ENCODE measurements at places on chromosomes 12 and 14. TPM values are rescaled to one million over a fixed set of nuclear protein-coding genes. Genes with fewer than 3 reads are reported as not detected.

DNA sequence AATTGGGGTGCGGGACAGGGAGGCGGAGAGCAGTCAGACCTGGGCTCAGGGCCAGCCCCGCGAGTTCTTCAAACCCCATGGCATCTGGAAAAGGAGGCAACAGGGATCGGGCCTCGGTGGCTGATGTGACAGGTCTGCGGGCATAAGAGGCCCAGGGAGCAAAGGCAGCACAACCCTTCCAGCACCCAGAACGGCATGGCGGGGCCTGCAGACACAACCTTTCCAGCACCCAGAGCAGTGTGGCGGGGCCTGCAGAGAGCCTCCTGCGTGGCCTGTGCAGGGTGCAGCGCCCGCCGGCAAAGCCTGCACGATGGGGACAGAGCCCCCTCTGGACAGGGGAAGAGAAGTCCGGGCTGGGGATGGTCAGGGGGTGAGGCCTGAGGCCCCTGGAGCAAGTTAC, 26.2 kb upstream of the TRAF3 start:
- no peak for DNase-seq

DNA sequence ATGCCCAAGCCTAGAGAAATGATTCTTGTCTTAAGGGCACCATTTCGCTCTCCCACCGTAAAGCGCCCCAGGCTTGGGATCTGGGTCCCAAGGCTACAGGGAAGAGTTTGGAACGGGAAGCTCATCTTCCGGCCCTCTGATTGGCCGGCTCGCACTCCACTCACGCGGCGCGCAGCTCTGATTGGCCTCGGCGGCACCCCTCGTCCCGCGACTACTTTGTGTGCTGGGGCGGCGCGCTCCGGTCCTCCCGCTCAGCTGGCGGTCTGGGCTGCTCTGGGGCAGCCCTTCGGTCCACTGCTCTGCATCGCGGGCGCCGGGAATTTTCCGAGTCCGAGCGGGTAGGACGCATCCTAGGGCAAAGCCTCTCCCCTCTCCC, 886 bp upstream of the FUT8 start:
- DNase-seq = peak; percentile 91

DNA sequence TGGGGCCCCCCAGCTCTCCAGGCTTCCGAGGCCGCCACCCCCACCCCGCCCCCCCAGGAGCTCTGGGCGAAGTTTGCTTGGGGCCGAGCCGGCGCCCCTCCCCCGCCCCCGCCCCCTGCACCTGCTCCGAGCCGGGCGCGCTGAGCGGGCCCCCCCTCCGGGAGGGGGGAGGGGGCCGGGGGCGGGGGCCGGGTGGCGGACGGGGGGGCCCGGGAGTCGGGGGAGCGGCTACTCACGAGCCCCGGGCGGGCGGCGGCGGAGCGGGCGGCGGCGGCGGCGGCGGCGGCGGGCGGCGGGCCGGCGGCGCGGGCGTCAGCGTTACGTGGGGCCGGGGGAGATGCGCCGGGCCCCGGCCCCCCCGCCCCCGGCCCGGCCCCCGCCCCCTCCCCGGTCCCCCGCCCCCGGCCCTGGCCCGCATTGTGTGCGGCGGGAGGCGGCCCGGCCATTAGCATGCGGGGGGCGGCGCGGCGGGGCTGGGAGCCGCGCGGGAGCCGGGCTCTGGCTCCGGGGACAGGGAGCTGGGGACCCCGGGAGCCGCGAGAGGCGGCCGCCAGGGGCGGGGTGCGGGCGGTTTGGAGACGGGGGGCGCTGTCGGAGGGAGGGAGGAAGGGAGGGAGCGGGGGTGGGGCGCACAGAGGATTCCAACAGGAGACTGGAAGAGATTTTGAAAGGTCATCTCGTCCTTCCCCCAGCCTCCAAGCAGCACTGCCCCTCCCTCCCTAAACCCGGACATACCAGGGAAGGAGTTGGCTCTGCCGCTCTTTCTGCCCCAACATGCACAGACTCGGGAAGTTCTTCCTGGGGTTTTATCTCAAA, at the start of gene ZNF219:
ZNF219 (minus strand) TSS at position 580 of the 816 bp plus-strand sequence. CDS start 5,064 bp downstream, outside the sequence.
- peak; percentile 66 for DNase-seq

RFX4 gene
- 25.9 TPM for total RNA-seq

BAZ2A gene
- 32.8 TPM for total RNA-seq

DNA sequence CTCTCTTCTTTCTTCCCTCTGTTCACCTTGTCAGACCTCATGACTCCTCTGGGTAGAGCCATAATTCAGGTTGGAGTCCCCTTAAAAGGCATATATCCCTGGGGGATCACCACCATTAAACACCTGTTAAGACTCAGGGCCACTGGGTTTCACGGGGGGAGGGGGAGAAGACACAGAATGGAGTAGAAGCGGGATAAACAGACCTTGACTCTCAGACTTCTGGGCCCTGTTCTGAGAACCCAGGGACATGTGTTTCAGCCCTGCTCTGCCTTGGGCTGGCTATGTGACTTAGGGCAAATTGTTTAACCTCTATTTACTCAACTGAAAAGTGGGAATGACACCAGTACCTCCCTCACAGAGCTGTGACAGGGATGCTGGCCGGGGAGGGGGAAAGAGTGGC, 4.6 kb downstream of the CDH24 start:
- no peak for DNase-seq

- no peak for DNase-seq
Observed at GRCh38 chr12:132238884-132239283, 90.5 kb downstream of the GALNT9 start.

DNA sequence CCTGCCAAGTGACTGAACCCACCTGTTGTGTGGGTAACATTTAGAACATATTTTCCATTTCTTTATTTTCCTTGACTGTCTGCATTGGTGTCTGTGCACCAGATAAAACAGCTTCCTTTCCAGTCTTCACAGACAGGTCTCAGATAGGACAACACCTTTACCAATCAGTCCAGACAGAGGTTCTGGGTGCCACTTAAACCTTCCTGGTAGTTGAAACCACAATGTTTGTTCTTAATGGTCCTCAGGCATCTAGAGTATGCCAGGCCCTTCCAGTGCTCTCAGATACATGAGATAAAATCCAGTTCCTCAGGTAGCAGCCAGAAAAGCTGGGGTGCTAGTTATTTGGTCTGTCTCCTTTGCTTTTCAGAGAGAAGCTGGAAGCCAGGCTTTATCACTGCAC, 7.0 kb upstream of the CLEC2D start:
- no peak for DNase-seq

DNA sequence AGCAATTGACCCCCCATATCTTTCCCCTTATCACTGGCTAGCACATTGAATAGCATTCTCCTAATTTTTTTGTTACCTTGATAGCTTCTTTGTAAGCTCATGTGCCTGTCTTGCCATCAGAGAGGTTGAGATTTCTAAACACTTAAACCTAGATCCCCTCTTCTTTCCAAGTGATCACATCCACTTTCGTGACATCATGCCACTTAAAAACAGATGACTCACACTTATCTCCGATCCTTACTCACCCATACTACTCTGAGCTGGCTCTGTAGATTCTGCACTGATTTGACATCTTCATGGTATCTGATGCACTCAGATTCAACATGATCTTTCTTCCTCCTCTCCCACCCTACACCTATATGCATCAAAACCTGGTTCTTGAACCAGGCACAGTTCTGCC, 10.5 kb downstream of the GPR137C start:
- DNase-seq = no peak

UNC79 gene
- total RNA-seq = 50.0 TPM

HHIPL1 gene
- total RNA-seq = 4.3 TPM

ACRBP gene
- total RNA-seq = 1.7 TPM

DNA sequence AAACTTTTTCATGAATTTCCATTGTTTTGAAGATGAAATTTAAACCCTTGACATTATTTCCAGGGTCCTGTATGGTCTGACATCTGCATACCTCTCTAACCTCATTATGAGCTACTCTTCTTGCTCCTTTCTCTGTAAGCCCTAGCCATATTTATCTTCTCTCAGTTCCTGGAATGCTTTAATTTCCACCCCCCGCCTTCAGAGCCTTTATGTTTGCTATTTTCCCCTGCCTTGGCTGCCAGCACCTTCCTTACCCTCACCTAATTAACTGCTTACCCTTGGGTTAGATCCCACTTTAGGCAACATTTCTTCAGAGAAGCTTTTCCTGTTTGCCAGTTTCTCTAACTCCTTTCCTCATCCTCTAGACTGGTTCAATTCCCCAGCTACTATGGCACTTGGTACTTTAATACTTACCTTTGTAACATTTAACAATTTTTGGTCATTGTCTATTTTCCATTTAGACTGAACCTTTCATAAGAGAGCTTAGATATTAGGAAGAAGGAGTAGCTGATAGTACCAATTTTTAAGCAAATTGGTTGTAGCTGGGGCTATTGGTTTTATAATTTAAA, 6.0 kb downstream of the STYX start:
- no peak for DNase-seq

- no peak for DNase-seq
Observed at GRCh38 chr12:113002155-113002554, 23.8 kb downstream of the OAS2 start.

DNA sequence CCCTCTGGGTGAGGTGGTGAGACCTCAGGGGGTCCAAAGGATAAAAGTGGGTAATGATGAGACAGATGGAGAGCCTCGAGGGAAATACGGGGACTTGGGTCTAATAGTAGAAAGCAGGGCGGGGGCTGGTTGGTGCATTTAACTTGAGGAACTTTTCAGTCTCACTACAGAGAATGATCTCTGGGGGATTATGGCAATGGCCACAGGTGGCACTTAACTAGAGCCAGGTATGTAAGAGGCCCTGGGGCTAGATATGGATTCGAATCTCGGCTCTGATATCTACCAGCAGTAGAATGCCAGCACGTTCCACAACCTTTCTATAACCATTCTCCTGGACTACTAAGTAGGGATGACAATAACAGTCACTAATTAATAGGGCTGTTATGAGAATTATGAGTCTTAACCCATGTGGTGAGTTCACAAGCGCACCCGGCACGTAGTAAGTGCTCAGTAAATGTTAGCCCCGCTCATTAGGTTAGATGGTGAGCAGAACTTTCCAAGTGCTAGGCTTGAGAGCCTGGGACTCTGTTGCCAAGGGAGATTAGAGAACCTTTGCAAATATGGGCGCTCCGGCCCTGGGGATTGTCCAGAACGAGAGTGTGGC, 888 bp upstream of the PLXNC1 start:
- DNase-seq = no peak

All from cerebellum (tissue), 4 donors.